Astrocyte (in vitro differentiated cells and primary cell): ENCODE measurements at places on chromosomes 5 and 9.

DNA sequence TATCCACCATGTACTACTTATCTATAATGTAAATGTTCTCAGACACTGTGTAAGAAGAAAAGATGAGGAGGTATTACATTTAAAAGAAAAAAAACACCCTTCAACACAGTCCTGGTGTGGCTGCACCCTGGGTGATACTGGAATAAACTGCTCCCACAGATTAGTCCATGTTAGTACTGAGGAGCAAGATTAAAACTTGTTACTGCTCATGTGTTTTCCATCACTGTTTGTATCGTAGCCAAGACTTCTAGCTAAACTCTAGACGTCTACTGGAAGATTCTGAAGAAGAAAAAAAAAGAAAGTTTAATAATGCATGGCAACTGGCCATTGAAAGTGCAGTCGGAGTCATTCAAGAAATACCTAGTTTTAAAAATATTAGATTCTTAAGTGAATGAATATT is at the start of gene ASPN:
TSS of gene ASPN (minus strand) at position 178 of the 400 bp plus-strand sequence.
- DNase-seq: peak; percentile 73

DNA sequence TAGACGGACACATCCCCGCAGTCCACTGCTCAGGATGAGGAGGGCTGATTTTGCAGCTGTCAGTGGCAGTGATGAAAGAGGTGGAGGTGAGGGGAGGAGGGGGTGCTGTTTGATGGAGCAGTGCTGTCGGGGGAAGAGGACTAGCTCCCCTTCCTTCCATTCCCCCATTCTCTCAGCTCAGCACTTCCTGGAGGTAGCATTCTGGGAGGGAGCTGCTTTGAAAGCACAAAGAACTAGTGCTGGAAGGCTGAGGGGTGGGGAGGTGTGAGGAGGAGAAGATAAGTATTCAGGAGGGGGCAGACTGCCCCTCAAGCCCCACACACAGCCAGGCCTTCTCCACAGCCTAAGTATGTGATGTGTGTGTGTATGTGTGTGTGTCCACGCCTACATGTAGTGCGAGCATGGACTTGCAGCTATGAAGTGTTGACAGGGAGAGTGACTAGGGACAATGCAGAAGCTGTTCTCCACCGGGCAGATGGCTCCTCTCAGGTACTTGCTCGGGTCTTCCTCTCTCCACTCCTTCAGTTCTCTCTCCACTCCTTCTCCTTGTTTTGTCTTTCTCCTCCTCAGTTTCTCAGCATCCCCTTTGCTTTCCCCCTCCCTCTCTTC is 65.5 kb upstream of the HSPA9 start:
- DNase-seq: no peak

DNA sequence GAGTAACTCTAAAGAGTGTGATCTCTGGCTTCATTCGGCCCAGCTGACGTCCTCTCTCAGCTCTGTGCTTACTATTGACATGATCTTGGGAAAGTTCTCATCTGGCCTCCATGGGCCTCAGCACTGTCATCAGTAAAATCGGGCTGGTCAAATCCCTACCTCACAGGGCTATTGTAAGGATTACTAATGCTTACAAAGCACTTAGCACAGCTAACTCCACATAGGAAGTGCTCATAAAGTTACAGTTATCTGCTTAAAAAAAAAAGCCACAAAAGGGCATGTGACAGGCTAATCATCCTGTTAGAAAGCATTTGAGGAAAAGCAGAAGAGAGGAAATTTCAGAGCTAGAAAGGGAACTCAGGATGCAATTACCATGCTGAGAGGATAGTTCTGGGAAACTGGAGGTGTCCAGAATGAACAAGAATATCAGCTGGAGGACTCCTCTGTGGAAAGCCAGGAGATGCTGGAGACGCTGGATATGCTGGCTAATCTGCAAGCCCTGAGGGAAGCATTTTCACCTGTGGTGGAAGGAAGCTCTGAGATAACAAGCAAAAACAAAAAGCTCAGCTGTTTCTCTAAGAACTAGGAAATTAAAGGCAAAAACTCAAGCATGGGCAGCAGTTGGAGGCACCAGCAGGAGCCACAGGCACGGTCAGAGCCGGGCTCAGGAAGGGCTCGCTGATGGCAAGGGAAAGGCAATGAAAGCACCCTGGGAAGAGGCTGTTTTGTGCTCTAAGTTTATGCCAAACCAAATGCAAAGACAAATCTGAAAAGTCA is 4.4 kb upstream of the BHMT start:
- peak; percentile 19 for DNase-seq

DNA sequence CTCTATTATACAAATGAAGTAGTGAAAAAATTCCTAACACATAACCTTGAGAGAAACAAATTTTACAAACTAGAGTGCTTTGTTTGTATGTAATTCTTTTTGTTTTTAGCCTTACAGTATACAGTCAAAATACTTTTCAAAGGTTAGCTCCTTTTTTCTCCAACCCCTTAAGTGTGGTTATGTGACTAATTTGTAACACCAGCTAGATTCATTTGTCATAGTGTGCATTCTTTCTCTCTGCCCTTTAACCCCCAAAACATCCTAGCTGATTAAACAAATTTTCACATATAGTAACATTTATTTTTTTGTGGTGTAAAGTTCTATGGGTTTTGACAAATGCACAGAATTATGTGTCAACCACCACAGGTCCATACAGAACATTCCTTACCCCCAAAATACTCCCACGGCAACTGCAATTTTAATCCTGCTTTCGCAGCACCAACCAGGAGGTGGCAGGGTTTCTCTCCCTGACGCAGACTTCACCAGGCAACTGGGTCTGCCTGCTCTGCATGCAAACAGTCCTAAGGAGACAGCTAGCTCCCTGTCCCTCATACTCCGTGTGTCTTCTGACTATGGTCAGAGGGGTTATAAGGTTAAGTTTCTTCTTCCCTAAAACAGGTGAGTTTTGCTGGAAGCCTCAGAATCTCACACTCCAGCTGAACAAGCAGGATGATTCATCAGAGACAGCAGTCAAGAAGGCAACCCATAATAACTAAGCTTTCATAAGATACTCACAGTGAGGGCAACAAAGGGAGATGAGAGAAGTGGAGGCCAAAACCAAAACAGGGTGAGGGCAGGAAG is 44.5 kb upstream of the NR5A1 start:
- DNase-seq: peak; percentile 74

- DNase-seq: no peak
These were observed 63.9 kb upstream of the SYK start for GRCh38 chr9:90737742-90738141.

GRCh38 chr9:89684912-89685636 is 80.3 kb downstream of the GADD45G start:
- no peak for DNase-seq

- no peak for DNase-seq
These were observed 1.3 kb upstream of the ABCA2 start for GRCh38 chr9:137029058-137029936.

DNA sequence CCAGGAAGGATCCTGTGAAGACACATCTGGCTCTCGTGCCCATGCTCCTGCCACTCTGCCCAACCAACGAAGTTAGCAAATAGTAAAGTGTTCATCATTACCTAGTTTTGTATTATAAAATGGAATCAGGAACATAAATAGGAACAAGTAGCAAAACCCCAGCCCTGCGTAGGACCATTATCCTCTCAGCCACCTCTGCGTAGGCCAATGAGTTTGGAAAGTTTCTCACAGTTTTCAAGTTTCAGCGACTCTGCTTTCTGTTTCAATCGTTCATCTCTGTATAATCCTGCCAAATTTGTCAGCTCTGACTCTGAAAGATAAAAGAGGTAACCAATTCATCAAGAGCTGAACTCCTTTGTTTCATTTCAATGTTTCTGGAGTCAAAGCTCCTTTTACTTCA is 10.1 kb upstream of the SPATA24 start:
- DNase-seq: no peak

DNA sequence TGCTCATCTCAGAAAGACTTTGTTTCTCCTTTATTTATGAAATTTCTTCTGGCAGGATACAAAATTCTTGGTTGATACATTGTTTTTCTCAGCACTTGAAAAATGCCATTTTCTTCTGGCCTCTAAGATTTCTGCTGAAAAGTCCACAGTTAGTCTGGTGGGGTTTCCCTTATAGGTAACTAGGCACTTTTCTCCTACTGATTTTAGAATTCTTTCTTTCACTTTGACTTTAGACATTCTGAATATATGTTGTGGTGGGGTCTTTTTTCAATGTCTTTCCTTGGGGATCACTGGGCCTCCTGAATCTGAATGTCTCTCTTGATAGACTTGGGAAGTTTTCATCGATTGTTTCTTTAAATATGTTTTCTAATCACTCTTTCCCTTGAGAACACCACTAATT is 79.6 kb downstream of the CETN3 start:
- no peak for DNase-seq

- no peak for DNase-seq
These were observed 38.7 kb upstream of the UBAP2 start for GRCh38 chr9:34087370-34087769.

GRCh38 chr9:84947412-84947972 is 278.0 kb downstream of the NTRK2 start:
- no peak for DNase-seq

GRCh38 chr5:75242067-75242466 is 5.4 kb upstream of the ANKRD31 start:
- no peak for DNase-seq

DNA sequence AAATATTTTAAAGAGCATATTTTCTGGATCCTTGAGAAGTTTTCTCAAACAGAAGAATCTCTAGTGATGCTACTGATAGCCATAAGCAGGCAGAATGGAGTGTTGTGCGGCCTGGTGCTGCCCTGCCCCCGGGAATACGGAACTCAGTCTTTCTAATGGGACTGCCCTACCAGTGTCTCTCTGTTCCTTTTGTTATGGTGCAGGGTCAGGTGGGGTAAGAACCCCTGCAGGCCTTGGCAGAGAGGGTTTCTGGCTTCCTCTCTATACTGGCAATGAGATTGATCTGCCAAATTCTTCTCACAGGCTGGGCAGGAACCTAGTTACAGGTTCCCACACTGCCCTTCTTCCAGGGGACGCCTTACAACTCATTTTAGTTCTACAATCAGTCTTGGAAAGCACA is 2.6 kb downstream of the IL5 start:
- no peak for DNase-seq

GRCh38 chr5:146313027-146313426 is 25.6 kb upstream of the POU4F3 start:
- DNase-seq: no peak

- no peak for DNase-seq
These were observed 340.0 kb upstream of the PIK3R1 start for GRCh38 chr5:67875601-67876000.
